ENCODE measurements at places on chromosomes 6 and 20. TPM values are rescaled to one million over a fixed set of nuclear protein-coding genes. Genes with fewer than 3 reads are reported as not detected.

GRCh38 chr6:136136274-136136673 is 113.8 kb downstream of the MTFR2 start:
- DNase-seq: no peak

DNA sequence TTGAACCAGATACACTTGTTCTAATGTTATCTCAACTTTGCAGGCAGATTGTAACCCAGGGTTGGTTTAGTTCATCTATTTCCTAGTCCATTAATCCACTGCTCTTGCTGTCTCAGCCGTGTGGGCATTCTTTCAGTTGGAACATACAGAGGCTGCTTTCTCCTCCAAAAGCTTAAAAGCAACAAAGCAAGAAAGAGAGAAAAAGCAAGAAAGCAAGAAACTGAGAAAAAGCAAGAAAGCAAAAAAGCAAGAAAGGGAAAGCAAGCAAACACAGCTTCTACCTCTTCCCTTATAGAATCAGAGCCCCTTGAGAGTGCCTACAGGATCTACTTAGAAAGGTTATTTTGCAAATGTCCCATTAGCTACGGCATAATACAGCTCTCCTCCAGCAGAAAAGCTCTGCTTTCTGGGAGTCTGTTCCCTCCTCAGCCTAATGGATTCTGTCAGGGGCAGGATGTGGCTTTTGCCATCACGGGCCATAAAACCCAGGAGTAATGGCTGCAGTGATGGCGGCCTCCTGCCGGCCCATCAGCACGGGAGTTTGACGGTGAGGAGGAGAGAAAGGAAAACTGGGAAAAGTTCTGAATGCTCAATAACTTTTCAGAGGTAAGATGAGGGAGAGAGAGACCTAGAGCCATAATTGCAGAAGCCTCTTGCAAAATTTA is 156.8 kb upstream of the JARID2 start:
- no peak for DNase-seq

- DNase-seq: no peak
Observed at GRCh38 chr6:5403076-5403475, 141.8 kb downstream of the FARS2 start.

DNA sequence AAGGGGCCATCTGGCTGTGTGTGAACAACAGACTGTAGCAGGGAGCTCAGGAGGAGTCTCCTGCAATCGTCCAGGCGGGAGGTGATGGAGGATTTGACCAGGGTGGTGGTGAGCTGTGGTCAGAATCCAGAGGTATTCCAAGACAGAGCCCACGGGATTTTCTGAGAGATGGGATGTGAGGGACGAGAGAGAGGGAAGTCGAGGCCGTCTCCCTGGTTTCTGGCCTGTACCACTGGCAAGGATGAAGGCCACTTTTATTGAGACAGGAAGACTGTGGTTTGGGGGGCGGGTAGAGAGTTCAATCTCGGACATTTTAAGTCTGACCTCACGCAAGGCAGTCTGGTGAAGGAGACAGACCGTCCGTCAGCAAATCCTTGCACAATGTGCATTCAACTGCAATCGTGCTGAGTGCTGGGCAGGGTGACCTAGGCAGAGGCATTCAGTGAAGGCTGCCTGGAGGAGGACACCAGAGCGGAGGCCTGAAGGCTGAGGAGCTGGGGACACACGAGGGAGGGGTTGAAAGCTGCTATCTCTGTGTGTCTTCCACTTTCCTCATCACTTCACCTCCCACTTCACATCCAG is 53.9 kb downstream of the PREX1 start:
- no peak for DNase-seq

- peak; percentile 67 for DNase-seq
Observed at GRCh38 chr20:46681032-46681854, 8.0 kb downstream of the TP53RK start.

GRCh38 chr20:8471465-8471864 is 339.4 kb downstream of the PLCB1 start:
- DNase-seq: no peak

DNA sequence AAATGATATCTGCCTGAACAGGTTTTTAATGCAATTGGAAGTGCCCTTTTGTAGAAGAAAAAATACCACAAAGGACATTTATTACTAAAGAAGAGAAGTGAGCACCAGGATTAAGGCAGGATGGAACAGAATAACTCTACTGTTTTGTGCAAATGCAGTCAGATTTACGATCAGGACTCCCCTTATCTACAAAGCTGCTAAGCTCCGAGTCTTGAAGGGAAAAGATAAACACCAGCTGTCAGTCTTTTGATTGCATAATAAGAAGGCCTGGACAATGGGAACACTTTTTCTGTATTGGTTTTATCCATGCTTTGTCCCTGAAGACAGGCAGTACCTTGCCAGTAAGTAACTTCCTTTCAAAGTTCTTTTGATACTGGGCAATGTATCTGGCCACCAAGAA is 797.9 kb upstream of the SLC35B3 start:
- DNase-seq: no peak

GRCh38 chr20:56631990-56632327 is 2.9 kb downstream of the TFAP2C start:
- DNase-seq: no peak

- DNase-seq: no peak
Observed at GRCh38 chr6:95519228-95520037, 57.9 kb upstream of the MANEA start.

DNA sequence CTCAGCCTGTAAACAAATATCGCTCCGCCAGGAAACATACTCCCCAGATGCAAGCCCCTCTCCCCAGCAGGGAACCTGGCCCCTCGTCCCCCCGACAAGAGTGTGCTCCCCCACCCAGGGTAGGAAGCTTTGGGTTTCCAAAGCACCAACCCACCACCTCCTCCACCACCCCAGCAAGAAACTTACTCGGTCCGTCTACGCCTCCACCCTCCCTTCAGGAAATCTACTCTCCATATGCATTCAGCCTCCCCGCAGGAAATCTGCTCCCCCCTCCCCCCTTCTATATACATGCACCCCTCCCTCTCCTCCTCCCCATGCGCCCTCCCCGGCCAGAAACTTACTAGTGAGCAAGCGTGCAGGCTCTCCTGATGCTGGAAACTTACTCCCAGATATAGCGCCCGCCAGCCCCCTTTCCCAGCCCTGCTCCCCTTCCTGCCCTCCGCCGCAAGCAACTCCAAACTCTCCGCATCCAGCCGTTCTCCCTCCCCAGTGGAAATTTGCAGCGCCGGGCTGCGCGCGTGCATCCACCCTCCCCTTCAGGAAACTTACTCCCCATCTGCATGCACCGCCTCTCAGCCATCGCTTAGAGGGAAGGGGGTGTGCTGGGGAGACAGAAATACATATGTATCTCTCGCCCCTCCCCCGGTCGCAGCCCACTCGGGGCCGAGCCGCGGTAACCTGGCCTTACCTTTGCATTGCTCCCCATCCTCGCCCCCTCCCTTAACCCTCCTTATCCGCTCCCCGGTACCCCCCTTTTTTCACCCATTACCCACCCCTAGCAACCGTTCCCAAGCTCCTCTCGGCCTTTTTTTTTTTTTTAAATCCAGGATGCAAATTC is at the start of gene TRERF1:
TSS of gene TRERF1 (minus strand) at position 594 of the 838 bp plus-strand sequence. CDS start 182,336 bp downstream, outside the sequence.
- DNase-seq: peak; percentile 88

DNA sequence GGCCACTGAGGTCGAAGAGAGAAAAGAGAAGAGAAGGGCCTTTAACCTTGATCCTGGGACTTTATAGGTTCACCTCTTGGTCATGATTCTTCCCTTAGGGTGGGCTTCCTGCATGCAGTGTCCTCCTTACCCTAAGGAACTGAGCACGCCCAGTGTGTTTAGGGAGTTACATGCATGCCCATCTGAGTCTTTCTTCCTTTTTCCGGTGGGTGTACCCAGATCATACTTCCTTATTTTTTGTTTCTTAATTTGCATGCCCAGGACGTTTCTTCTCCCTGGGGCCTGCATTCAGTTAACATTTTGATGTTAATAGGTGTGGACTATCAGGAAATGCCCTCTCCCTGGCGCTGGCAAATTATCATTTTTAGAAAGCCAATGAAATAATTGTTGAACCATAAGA is 91.5 kb downstream of the HTR1B start:
- no peak for DNase-seq

DNA sequence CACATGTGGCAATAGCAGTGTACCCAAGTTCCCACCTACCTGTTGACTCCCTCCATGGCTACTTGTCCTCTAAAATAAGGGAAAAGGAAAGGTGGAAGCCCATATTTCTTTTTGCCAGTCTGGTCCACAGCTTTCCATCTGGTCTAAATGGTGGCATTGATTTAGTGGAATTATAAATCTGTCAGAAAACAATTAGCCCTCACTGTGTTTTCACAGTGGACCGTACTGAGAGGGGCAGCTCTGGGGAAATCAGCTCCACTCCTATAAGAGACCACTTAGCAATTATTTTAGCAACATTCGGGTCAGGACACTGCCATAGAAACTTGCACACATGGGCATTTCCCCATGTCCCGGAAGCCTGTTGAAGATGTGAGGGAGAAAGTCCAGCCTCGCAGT is 653.4 kb upstream of the MARCKS start:
- DNase-seq: no peak

DNA sequence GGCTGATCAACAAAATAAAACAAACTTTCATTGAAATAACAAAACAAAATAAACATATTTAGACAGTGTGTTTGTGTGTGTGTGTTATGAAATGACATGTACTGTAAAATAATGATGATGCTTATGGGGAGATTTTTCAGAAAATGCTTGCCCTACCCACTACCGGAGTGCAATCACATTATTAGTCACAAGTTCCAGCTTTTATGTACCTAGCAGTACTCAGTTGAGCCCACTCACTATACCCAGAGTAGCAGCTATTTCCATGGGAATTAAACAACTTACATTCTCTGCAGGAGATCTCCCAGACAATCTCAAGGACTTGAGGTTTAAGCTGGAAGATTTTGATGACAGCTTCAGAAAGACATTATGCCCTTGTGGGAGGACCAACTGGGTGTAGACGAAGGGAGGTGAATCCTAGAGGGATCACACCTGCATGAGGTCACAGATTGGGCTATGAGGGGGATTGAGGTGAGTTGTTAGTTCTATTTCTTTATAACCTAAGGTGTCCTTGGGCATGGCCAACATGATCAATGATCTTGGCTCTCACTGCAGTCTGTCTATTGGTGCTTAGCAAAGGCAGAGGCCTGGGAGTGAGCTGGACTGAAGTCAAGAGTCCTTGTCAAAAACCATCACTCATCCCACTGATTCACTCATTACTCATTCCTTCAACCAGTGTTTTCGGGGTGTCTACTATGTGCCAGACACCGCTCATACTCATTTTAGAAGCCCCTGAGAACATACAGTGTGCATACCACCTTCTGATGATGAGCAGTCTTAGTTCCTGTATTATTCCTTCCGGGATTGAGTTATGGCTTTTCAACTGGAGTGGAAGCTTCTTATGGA is 6.7 kb upstream of the CLIC5 start:
- DNase-seq: no peak

- no peak for DNase-seq
Observed at GRCh38 chr20:63696628-63697356, at the start of gene TNFRSF6B. Gene TNFRSF6B (plus strand): TSS chr20:63696652. CDS start chr20:63696768, 116 bp downstream.

GRCh38 chr6:111769365-111770152 is 103.7 kb downstream of the FYN start:
- DNase-seq: no peak

GRCh38 chr6:41040940-41041536 is 1.2 kb upstream of the TSPO2 start:
- no peak for DNase-seq

GRCh38 chr6:1872649-1873131 is 263.0 kb downstream of the FOXC1 start:
- DNase-seq: no peak

DNA sequence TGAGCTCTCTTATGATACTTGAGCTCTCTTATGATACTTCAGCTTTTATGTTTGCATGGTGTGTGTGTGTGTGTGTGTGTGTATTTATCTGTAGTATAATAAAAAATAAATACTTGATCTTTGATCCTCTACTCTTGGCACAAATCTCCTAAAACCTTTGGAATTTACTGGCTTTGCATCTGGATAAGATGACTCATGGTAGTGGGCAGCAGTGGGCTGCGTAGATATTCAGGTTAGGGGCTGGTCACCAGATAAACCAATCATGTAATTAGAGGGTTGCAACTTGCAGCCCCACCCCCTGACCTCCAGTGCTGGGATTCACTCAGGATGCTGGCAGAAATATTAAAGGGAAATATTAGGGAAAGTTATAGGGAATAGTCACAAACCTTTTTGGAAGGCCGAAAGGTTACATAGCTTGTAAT is 151.9 kb upstream of the COL21A1 start:
- no peak for DNase-seq

DNA sequence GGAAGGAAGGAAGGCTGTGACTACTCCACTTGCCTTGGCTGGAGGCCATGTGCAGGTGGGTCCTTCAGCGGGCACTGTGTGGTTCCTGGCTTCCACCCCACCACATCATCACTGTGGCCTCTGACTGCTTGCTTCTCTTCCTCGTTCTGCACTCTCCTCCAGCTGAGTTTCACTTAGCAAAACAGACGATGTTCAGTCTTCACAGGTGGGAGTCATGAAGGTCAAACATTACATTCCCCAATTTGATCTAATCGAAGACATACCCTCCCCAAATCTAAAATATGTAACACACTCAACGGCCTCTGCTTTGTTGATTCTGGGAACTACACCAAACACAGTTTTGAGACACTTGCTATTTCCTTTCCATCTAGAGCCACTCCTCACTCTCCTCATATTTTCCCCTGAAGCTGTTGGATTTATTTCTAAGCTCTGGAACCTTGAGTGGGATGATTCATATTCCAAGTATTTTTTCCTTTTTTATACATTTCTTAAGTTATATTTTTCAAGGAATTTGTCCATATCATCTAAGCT is 132.5 kb upstream of the FOXA2 start:
- DNase-seq: no peak

GRCh38 chr20:12395760-12396159 is 478.1 kb downstream of the BTBD3 start:
- DNase-seq: no peak

GRCh38 chr6:6131492-6132109 is 124.9 kb upstream of the NRN1 start:
- peak; percentile 47 for DNase-seq

GRCh38 chr6:13471184-13471583 is 16.2 kb downstream of the GFOD1 start:
- DNase-seq: no peak

SIGLEC1 gene
- total RNA-seq: 0.11 TPM

OPN5 gene
- total RNA-seq: not detected

GSTA1 gene
- total RNA-seq: not detected

FAM209B gene
- not detected for total RNA-seq

SIRPG gene
- not detected for total RNA-seq

SERINC1 gene
- total RNA-seq: 26.0 TPM

PDE7B gene
- total RNA-seq: not detected

SNAI1 gene
- 1.6 TPM for total RNA-seq

ADGB gene
- not detected for total RNA-seq

NOX3 gene
- total RNA-seq: not detected

CCN5 gene
- not detected for total RNA-seq

PRPH2 gene
- not detected for total RNA-seq

CTSA gene
- total RNA-seq: 36.7 TPM

BACH2 gene
- total RNA-seq: 265 TPM

FHL5 gene
- not detected for total RNA-seq

AP5S1 gene
- 12.1 TPM for total RNA-seq

AIF1 gene
- 17.2 TPM for total RNA-seq
